HuH-7 (cell line): ENCODE measurements at places on chromosomes 1 and 21.
A peak's percentile ranks its signal among the peaks of the same experiment; 100 is the strongest.

- no peak for DNase-seq
Observed at GRCh38 chr1:229047161-229047839, 223.6 kb upstream of the RAB4A start.

DNA sequence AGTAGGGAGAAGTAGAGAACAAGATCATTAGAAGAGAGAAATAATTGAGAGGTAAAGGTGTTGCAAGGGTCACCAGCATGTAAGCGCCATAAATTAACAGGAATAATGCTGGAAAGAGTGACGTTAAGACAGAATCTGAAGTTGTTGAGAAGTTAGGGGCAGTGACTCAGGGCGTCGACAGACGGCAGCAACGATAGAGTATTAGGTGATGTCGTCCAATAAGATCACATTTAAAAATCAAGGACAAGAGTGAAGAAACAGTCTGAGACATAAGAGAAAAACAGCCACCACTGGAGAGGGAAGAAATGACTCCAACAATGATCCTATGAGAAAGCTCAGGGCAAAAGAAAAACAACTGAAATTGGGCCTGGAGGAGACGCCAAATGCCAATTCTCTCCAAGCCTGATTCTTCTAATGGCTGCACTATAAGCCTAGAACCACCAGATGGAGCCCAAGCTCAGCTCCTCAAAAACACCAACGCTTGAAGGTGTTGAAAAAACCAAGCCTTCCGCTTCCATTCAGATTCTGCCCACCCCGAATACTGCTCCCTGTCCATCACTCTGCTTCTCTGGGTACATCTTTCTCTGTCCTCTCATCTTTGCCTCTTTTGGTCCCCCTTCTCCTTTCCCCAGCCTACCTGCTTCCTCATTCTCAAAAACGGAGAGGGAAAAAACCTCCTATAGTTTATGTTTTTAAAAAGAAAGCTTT lies 70.0 kb downstream of the LUZP1 start:
- peak; percentile 42 for DNase-seq

DNA sequence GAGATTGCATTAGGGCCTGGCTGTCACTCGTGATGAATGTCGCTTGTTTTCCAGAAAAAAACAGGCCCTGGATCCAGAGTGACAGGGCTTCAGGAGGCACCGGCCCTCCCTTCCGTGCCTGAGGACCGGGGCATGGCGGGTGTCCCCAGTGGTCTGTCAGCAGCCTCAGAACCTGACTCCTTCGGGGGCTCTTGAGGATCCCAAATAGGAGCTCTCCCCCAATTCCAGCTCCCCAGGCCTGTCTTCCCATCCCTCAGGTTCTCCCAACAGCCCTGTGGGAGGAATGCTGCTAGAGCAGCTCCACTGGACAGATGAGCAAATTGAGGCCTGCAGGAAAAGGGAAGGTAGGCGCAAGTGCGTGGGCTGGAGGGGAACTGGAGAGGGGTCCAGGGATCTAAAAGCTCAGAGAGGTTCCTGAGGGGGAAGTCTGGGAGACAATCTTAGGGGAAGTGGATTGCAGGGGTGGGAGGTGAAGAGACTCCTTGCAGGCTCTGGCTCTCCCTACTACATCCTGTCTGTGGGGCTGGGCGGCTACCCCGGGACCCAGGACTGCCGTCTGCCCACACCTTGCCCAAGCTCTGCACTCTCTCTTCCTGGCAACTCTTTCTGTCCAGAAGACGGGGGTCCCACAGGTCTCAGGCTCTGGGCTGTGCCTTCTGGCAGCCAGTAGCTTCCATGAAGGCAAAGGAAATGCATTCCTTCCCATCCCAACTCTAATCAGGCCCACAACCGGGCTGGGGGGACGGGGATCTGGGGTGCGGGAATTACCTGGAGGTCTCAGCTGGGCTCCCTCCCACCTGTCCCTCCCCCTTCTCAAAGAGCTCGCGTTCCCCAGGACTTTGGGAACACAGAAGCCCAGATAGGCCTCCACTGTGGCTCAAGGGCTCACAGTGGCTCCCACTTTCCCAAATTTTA lies 105.7 kb upstream of the CASZ1 start:
- DNase-seq: no peak

GRCh38 chr1:56074007-56074651 lies 505.2 kb downstream of the PLPP3 start:
- DNase-seq: no peak

DNA sequence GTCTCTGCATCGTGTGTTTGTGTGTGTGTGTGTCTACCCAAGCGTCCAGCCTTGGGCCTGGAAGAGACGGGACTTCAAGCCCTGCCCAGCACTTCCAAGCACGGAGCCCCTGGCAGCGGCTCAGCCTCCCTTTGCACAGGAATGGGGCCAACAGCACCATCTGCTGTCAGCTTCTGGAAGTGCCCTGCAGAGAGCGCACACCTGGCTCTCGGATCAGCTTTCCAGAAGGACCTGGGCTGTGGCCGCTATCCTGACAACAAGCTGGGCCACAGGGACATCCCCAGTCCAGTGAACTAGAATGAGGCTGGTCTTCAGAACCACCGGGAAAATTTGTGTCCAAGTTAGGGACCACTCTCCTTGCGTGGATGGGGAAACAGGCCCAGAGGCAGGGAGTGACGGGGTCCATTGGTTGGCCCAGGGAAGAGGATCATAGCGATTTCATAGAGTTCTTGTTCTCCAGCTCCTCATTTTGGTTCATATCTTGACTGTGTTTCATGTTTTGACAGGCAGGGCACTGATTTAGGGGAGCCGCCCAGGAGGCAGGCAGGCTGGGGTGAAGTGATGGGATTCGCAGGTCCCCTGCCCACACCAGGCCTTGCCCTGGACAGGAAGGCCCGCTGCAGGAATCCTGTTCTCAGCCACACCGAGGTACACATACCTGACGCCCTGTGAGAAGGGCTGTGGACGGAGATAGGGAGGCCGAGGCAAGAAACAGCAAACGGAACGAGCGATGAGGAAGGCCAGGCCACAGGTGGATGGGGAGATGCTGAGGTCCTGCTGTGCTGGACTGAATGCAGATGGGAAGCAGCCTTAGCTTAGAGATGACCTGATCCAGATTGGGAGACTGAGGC lies 38.4 kb downstream of the TAS1R2 start:
- DNase-seq: peak; percentile 84

DNA sequence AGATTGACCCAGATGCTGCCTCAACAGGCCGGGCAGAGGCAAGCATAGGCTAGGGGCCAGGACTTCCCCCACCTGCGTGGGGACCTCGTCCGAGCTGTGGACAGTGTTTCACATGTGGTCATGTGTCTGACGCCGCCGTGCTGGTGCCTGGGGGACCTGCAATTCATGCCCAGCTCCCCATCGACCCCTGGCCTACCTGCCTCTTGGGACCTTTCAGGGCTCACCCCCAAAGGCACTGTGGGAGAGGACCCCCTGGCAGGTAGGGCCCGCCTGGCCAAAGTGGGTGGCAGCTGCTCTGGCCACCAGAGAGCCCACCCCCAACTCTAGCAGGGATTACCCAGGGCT lies 4.4 kb downstream of the TMEM201 start:
- DNase-seq: no peak

GRCh38 chr1:69524015-69524414 lies 43.7 kb upstream of the LRRC7 start:
- DNase-seq: no peak

DNA sequence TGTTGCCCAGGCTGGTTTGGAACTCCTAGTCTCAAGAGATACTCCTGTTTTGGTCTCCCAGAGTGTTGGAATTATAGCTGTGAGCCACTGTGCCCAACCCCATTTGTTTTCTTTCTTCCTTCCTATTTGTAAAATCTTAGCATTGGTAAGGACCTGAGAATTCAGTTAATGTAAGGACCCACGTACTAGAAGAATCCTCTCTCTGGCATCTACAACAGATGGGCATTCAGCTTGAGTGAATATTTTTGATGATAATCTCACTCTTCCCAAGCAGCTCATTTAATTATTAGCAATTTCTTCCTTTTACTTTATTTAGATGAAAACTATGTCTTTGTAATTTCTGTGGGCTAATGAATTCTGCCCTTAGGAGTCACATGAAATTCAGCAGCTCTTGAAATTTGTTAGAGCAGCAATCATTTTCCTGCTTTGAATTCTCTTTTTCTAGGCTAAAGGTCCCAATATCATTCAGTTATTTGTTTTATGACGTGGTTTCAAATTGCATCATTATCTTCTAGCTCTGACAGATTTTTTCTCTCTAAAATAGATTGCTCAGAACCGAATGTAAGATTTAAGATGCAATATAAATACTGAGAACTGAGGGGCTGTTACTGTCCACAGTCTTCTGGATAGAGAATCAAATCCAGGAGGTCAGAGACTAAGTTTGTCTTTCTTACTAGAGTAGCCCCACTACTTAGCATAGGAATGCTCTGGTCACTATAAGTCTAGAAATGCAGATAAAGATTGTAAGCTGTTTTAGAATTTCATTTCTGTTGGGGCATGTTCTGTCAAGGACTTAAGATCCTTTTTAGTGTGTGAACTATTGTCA lies 59.4 kb downstream of the EPB41 start:
- no peak for DNase-seq

GRCh38 chr1:28718586-28719331 lies 18.0 kb upstream of the YTHDF2 start:
- peak; percentile 17 for DNase-seq

DNA sequence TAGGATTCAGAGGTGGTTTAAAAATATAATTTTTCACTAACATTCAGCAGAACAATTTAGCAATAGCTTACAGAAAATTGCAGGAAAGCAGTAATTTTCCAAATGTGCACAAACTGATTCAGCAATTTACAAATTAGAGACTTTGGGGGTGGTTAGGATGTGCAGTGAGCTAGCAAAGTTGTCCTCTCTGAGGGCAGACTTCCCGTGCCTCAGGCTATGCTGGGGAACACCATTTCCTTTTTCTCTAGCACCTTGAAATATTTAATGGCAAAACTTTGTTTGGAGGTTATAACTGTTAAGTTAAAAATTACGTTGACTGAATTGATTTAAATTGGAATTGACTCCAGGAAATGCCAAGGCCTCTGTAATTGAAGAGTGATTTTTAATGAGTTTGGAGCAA lies 258.9 kb downstream of the PTBP2 start:
- DNase-seq: no peak

DNA sequence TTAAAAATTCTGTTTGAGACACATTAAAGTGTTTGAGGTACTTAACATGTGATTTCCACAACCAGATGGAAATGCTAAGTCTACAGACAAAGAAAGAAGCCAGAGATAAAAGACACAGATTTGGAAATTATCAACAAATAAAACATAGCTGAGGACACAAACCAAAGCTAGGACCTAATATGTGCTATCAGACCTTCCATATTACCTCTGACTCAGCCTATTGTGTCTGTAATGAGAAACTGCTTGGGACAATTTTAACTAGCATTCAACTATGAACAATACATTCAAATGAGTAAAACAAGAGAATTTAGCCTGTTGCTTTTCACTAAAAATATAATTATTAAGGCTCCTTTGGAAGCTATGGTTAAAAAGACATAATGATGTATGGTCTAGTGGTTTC lies 54.6 kb downstream of the WNT2B start:
- no peak for DNase-seq

DNA sequence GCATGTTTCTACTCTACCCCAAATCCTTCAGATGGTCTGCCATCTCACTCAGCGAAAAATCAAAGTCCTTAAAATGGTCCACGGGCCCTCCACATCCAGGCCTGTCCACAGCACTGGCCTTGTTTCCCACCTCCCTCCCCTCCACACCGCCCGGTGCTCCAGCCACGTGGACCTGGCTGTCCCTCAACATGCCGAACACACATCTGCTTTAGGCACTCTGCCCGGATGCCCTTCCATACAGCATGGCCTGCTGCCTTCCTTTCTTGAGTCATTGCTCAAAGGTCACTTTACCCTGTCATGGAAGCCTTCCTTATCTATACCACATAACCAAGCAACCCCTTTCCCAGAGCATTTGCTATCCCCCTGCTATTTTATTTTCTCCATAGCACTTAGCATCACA lies 143.0 kb downstream of the DNM3 start:
- DNase-seq: no peak

DNA sequence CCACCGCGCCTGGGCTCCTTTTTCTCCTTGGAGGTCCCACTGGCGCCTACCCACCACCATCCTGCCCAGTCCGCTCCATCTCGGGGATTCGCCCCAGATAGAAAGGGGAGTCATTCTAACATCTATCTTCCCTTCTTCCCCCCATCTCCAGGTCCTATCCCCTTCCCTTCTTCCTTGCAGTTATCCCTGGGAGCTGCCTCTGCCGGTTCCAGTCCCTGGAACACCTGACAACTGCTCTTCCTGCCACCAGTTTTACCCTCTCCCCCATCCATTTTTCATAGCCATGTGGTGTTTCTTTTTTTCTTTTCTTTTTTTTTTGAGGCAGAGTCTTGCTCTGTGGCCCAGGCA lies 12.0 kb upstream of the COL16A1 start:
- DNase-seq: peak; percentile 39

DNA sequence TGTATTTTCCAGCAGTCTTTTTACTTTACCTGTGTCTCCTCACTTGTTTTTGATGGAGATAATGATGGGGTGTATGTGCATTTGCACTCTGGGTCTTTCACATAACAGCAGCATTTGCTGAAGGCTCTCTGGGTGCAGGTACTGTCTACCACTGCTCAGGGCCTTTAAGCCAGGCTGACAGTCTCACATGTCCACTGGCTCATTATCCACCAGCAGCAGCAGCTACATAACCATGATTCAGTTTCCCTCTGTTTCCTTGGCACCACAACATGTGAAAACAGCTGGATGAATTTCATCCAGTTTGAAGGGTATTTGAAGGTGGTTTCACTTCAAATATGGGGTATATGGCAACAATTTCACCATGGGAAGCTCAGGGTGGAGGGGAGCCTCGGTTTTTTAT lies 41.2 kb upstream of the ROR1 start:
- DNase-seq: no peak

GRCh38 chr1:66396212-66396890 lies 137.6 kb upstream of the SGIP1 start:
- no peak for DNase-seq

- DNase-seq: peak; percentile 74
Observed at GRCh38 chr1:111990878-111991718, 1.6 kb upstream of the KCND3 start.

DNA sequence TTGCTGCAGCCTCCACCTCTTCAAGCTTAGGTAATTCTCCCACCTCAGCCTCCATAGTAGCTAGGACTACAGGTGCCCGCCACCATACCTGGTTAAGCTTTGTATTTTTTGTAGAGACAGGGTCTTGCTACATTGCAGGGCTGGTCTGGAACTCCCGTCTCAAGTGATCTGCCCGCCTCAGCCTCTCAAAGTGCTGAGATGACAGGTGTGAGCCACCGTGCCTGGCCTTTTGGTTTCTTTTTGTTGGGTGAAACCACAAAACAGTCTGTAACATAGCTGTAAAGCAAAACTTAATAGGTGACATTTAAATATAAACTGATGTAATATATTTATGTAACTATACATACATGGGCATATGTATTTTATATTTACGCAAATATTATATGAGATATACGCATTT lies 3.1 kb upstream of the DNAJC11 start:
- DNase-seq: no peak

- DNase-seq: no peak
Observed at GRCh38 chr21:44084496-44085241, 22.5 kb upstream of the PWP2 start.

- DNase-seq: no peak
Observed at GRCh38 chr1:226485192-226485591, 63.4 kb upstream of the STUM start.

DNA sequence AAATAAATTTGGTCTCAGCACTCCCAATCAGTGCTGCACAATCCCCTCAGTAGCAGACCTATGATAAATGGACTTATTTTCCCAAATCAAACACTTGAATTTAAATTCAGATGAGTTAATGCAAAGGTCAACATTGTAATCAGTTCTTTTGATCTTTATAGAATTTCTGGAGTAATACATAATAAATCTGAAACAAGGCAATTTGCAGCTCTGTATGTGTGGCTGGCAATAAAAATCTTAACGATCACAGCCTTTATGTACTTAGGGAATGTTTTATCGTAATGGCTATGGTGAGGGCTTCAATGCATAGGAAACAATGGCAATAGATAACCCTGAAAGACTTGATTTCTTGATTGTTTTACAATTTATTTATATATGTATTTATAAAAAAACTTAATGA lies 91.4 kb downstream of the GPATCH2 start:
- DNase-seq: no peak
